Colonic mucosa (tissue), 4 donors: ENCODE measurements at places on chromosomes 6 and 20.
A peak's percentile ranks its signal among the peaks of the same experiment; 100 is the strongest.

GRCh38 chr6:11702500-11703130, 76.0 kb downstream of the ADTRP start:
- peak overlapping the region; percentile 32 for H3K27ac ChIP-seq
- DNase-seq, result peak; percentile 78
- H3K4me1 ChIP-seq, result no peaks in the 10 kb centered on the region
- H3K4me3 ChIP-seq, result no peak overlapping the region
- no peaks in the 10 kb centered on the region for H3K36me3 ChIP-seq

GRCh38 chr6:165767228-165767627, 104.2 kb upstream of the PDE10A start:
- DNase-seq, result no peak
- H3K4me1 ChIP-seq, result no peaks in the 10 kb centered on the region
- H3K27ac ChIP-seq, result no peak overlapping the region
- no peaks in the 10 kb centered on the region for H3K36me3 ChIP-seq

DNA sequence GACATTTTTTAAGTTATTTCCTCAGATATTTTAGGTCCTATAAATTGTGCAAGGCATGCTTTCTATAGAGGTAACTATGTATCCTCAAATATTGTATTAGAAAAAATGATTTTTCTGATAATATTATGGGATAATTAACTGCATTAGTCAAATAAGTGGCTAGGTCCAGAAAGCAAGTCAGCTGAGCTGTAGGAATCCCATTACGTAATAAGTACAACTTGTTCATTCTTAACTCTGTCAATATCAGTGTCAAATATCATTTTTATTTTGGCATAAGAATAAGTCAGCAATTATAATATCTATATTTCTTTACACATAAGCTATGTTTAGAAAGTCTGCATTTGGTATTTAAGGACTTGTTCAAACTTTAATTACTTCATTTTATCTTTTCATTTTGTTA, 830.9 kb upstream of the GJE1 start:
- no peaks in the 10 kb centered on the region for H3K4me1 ChIP-seq
- no peaks in the 10 kb centered on the region for H3K36me3 ChIP-seq
- DNase-seq, result no peak
- no peak overlapping the region for H3K4me3 ChIP-seq

DNA sequence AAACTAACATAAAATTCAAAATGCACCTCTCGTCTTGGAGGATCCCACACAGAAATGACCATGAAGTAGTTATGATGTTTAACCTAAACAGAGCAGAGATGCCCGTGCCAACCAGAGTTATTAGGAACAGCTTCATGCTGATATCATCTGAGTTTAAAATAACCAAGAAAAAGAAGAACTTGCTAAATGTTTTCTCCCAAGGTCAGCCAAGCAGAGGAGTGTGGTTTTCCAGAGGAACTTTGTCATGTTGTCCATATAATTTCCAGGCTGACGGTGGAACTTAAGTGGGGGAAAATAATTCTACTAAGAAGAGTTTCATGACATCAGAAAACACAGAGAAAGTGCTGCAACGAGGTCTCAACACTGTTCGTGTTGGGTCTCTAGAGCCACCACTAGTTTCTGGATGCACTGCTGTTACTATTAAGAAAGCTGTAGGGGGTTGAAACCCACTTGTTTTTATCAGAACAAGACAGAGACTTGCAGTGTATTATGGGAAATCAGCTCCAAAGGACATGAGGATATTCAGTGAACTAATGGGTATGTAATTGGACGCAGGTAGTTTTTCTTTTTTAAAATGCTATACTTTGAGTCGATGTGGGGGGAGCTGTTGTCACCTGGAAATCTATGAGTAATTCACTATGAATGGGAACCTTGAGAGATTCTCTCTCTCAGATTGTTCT, 5.2 kb downstream of the AGPAT4 start:
- no peak overlapping the region for H3K27ac ChIP-seq
- H3K27me3 ChIP-seq, result no peaks in the 10 kb centered on the region
- DNase-seq, result no peak
- no peak overlapping the region for H3K4me3 ChIP-seq

DNA sequence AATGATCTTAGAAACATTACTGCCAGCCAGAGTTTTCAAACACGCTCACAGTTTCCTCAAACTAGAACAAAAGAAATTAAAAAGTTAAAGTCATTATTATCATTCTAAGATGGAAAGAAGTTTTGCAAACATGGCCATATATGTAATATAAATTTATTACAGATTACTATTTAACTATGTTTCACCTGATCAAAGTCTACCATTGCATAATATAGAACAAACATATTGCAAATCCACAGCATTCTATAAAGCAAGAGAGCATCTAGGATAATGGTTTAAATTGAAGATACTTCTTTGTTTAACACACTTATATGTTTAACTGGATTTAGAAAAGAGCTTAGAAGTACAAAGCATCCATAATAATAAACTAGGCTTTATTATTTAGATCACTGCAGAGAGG, 26.2 kb upstream of the DCBLD1 start:
- no peak overlapping the region for H3K27ac ChIP-seq
- no peaks in the 10 kb centered on the region for H3K36me3 ChIP-seq
- H3K4me3 ChIP-seq, result no peak overlapping the region
- no peaks in the 10 kb centered on the region for H3K4me1 ChIP-seq
